ENCODE measurements at places on chromosomes 3 and 15. TPM values are rescaled to one million over a fixed set of nuclear protein-coding genes. Genes with fewer than 3 reads are reported as not detected.

- H3K27me3 ChIP-seq: no peaks in the 10 kb centered on the region
- DNase-seq: no peak
- H3K4me3 ChIP-seq: no peak overlapping the region
- no peaks in the 10 kb centered on the region for H3K36me3 ChIP-seq
- H3K4me1 ChIP-seq: no peaks in the 10 kb centered on the region
Observed at GRCh38 chr3:140128217-140128616, 193.2 kb downstream of the CLSTN2 start.

- DNase-seq: no peak
- H3K4me3 ChIP-seq: no peak overlapping the region
- H3K27ac ChIP-seq: no peak overlapping the region
- peaks cover 7% of the 10 kb centered on the region for H3K4me1 ChIP-seq
- H3K27me3 ChIP-seq: no peaks in the 10 kb centered on the region
- H3K36me3 ChIP-seq: peaks cover 9% of the 10 kb centered on the region
Observed at GRCh38 chr15:40293905-40294895, 11.3 kb upstream of the ANKRD63 start.

DNA sequence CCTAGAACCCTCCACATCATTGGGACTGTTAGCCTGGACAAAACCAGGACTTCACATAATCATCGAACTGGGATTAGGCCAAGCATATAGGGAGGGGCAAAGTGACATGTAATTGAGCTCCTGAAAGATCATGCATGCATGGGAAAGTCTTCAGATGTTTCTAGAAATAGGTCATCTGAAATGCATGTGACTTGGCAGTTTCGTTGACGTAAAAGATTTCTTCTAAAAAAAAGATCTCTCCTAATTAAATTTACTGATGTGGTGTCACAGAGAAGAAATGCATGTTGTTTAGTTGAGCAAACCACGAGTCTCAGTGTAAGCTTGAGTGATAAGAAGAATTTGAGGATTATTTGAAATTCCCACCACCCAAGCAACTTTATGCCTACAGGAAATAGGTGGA is 70.0 kb upstream of the LIMD1 start:
- H3K4me1 ChIP-seq: peaks cover 4% of the 10 kb centered on the region
- no peaks in the 10 kb centered on the region for H3K27me3 ChIP-seq
- no peak overlapping the region for H3K27ac ChIP-seq
- H3K36me3 ChIP-seq: peaks cover 19% of the 10 kb centered on the region
- DNase-seq: no peak
- H3K4me3 ChIP-seq: no peak overlapping the region

DNA sequence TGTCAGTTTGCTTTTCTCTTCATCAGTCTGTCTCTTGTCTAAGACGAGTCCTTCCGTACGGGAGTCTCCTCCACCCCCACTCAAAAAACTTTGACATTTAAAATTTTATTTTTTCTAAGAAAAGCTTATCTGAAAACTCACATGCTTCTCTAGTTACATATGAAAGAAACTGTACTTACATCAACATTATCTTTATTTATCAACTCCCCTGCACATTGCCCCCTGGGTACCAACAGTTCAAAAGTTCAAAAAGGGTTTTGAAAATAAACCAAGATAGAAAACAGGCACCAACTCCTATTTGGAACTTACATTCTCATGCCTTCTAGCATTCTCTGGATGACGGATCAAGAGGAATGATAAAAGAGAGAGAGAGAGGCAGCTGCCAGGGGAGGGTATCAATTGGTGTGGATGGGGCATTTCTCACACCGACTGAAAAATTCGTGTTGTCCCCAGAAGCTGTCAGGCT is 182.5 kb downstream of the FOXP1 start:
- no peak overlapping the region for H3K4me3 ChIP-seq
- no peaks in the 10 kb centered on the region for H3K27me3 ChIP-seq
- H3K4me1 ChIP-seq: peaks cover 24% of the 10 kb centered on the region
- no peak overlapping the region for H3K27ac ChIP-seq
- DNase-seq: no peak
- no peaks in the 10 kb centered on the region for H3K36me3 ChIP-seq

DNA sequence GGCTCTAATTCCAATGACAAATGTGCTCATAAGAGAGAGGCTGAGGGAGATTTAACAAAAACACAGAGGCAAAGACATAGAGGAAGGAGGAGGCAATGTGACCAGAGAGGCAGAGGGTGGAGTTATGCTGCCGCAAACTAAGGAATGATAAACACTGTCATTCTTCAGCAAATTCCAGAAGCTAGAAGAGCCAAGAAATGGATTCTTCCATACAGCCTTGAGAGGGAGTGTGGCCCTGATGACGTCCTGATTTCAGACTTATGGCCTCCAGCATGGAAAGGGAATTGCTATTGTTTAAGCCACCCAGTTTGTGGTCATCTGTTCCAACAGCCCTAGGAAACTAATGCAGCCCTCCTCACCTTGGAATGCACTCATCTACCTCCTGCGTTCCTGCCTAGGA is 30.5 kb downstream of the CD47 start:
- no peak overlapping the region for H3K27ac ChIP-seq
- H3K36me3 ChIP-seq: peaks cover 40% of the 10 kb centered on the region
- no peaks in the 10 kb centered on the region for H3K4me1 ChIP-seq
- no peak overlapping the region for H3K4me3 ChIP-seq

- no peak overlapping the region for H3K4me3 ChIP-seq
- peaks cover 9% of the 10 kb centered on the region for H3K4me1 ChIP-seq
- DNase-seq: no peak
- H3K27me3 ChIP-seq: peaks cover 93% of the 10 kb centered on the region
Observed at GRCh38 chr3:128495435-128495970, 2.5 kb upstream of the GATA2 start.

DNA sequence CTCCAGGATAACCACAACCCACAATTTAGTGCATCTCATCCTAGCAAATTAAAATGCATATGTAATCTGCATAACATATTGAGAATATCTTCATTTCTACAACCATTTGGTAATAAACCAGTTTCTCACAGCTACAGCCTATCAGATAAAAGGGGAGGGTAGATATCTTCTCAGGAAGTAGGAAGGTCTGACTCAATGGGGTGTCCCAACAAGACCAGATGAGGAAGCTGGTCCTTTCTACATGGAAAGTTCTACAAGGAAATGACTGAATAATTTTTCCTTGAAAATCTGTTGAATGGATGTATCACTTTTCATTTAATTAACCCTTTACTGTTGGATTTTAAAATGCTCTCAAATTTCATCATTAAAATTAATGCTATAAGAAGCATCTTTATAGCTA is 17.4 kb upstream of the TMPRSS7 start:
- no peaks in the 10 kb centered on the region for H3K36me3 ChIP-seq
- no peak overlapping the region for H3K27ac ChIP-seq
- no peak for DNase-seq
- no peak overlapping the region for H3K4me3 ChIP-seq
- H3K4me1 ChIP-seq: peaks cover 7% of the 10 kb centered on the region

GRCh38 chr3:100972867-100973266 is 20.4 kb downstream of the ABI3BP start:
- peaks cover 18% of the 10 kb centered on the region for H3K4me1 ChIP-seq
- no peaks in the 10 kb centered on the region for H3K27me3 ChIP-seq
- H3K27ac ChIP-seq: no peak overlapping the region
- no peaks in the 10 kb centered on the region for H3K36me3 ChIP-seq
- DNase-seq: no peak

GRCh38 chr3:14699643-14700042 is 24.7 kb downstream of the C3orf20 start:
- no peak overlapping the region for H3K4me3 ChIP-seq
- no peak for DNase-seq
- no peaks in the 10 kb centered on the region for H3K27me3 ChIP-seq
- no peak overlapping the region for H3K27ac ChIP-seq

DNA sequence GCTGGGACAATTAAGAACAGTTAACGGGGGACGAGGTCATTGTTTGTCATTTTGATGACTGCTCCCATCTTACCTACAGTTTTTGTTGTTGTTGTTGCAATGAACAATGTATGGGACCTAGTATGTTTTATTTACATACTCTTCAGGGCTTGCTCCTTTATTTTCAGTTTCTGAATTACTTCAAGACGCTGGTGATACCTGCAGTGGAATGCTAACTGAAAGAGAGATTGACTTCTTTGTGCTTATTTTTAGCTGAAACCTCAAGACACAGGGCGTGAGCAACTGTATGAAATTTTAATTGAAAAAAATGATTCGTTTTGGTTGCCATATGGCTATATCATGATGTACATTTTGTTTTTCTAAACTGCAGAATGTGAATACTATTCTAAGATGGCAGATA is 297.9 kb downstream of the EDEM1 start:
- H3K4me1 ChIP-seq: no peaks in the 10 kb centered on the region
- H3K27ac ChIP-seq: no peak overlapping the region
- DNase-seq: no peak
- no peaks in the 10 kb centered on the region for H3K36me3 ChIP-seq
- H3K4me3 ChIP-seq: no peak overlapping the region

DNA sequence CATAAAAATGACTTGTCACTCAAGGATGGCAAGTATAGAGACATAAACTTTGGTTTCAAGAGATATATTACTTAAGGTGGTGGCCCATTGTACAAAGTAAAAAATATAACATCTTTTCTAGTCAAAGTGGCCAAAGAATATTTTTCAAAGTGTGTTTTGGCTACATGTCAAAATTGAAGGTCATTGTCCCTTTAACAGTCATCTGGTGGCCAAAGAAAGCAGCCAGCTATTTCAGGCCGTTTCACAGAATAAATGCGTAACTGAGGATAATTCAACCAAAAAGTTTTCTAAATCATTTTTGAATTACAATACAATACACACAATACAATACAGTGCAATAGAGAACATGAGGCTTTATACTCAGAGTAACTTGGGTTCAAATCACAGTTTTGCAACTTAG is 4.2 kb upstream of the CDIN1 start:
- H3K4me1 ChIP-seq: no peaks in the 10 kb centered on the region
- no peaks in the 10 kb centered on the region for H3K27me3 ChIP-seq
- no peak overlapping the region for H3K27ac ChIP-seq
- no peaks in the 10 kb centered on the region for H3K36me3 ChIP-seq

DNA sequence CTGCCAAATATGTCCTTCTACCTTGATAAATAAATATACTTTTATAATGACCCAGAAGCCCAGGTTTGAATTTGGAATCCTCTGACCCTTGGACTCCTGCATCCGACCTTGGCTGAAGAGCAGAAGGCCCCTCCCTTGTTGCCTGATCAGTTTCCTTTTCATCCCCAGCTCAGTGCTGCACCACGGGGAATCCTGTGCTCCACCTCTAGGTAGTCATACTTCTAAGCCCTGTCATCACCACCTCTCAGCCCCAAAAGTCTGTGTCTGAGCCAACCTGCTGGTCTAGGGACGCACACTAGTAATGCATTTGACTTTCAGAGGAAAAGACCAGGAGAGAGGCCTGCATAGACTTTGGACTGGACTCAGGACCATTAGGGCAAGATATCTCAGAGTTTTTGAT is 310.6 kb downstream of the NLGN1 start:
- no peaks in the 10 kb centered on the region for H3K27me3 ChIP-seq
- no peak overlapping the region for H3K27ac ChIP-seq
- DNase-seq: no peak
- H3K36me3 ChIP-seq: no peaks in the 10 kb centered on the region
- H3K4me3 ChIP-seq: no peak overlapping the region

DNA sequence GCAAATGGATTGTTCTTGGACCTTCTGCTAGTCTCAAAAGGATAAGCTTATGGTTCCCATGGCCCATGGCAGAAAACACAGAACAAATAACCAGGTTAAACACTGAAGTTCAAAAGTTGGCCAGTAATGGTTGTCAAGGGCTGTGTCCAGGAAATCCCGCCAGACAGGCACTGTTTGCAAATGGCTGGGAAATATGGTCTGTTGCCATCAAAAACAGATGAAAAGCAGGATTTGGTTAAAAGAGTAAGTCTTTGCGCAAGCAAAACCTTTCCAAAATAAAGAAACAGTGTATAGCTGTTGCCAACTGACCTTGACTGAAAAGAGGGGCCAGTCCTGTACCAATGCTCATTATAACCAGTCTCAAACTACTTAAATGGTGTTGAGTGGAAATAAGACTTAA is 58.6 kb downstream of the WWTR1 start:
- no peak overlapping the region for H3K27ac ChIP-seq
- H3K4me3 ChIP-seq: no peak overlapping the region
- H3K4me1 ChIP-seq: peaks cover 25% of the 10 kb centered on the region
- H3K27me3 ChIP-seq: no peaks in the 10 kb centered on the region

- DNase-seq: no peak
- peaks cover 3% of the 10 kb centered on the region for H3K4me1 ChIP-seq
- H3K4me3 ChIP-seq: no peak overlapping the region
- H3K27me3 ChIP-seq: no peaks in the 10 kb centered on the region
Observed at GRCh38 chr3:8458238-8458661, 43.4 kb upstream of the LMCD1 start.

DNA sequence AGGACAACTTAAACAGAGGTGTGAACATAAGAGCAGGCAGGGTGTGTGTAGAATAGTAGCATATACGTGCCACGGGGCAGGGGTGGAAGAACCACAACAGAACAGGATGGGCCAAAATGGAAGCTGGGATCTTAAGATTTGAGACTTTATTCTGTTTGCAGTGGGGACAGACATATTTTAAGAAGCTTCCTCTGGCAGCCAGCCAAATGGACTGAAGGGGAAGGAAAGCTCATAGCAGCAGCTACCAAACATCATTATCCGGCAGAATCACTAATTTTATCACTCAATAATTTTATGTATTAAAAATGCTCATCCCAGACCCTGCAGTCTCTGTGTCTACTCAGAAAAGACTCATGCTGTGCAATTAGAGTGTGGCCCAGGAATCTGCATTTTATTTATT is 130.9 kb upstream of the CTDSPL start:
- no peak for DNase-seq
- no peaks in the 10 kb centered on the region for H3K36me3 ChIP-seq
- no peak overlapping the region for H3K4me3 ChIP-seq
- no peaks in the 10 kb centered on the region for H3K27me3 ChIP-seq

DNA sequence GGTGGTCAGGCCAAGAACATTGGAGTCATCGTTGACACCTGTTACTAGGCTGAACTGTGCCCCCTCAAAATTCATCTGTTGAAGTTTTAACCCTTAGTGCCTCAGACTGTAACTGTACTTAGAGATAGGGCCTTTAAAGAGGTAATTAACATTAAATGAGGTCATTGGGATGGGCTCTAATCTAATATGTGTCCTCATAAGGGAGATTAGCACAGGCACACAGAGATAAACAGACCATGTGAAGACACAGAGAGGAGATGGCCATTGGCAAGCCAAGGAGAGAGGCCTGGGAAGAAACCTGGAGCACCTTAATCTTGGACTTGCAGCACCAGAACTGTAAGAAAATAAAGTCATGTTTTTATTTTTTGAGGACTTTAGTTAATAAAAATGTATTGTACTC is 59.6 kb downstream of the PLCL2 start:
- H3K36me3 ChIP-seq: no peaks in the 10 kb centered on the region
- DNase-seq: no peak
- no peaks in the 10 kb centered on the region for H3K27me3 ChIP-seq
- no peak overlapping the region for H3K4me3 ChIP-seq
- H3K4me1 ChIP-seq: no peaks in the 10 kb centered on the region

- peaks cover 10% of the 10 kb centered on the region for H3K36me3 ChIP-seq
- peak; percentile 75 for DNase-seq
- H3K4me3 ChIP-seq: no peak overlapping the region
- no peak overlapping the region for H3K27ac ChIP-seq
- no peaks in the 10 kb centered on the region for H3K4me1 ChIP-seq
Observed at GRCh38 chr3:64798316-64798715, 110.5 kb upstream of the ADAMTS9 start.

Gene KBTBD13
- total RNA-seq: not detected

Gene WNT7A
- total RNA-seq: 6.6 TPM

Gene GP5
- total RNA-seq: 0.26 TPM

Data from upper lobe of right lung (tissue), 1 donor.